ENCODE measurements at places on chromosomes 3 and 15.

GRCh38 chr3:50226888-50227389 is 9.1 kb upstream of the GNAI2 start:
- no peak for DNase-seq

DNA sequence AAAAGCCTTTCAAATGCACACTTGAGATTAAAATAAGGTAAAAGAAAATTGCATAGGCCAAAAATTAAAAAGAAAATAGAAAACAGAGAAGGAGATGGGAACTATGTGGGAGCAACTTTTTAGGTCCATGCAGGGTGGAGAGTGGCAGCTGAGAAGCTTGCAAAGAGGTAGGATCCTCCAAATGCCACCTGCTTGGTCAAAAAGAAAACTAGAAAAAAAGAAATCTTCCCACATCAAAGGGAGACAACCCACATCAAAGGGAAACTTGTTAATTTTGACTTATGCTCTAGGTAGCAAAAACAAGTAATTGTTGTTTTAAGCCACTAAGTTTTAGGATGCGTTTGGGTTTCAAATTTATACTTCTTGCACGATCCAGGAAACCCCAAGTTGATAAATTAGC is 342.9 kb downstream of the IL20RB start:
- no peak for DNase-seq

- DNase-seq = no peak
These were observed 750 bp downstream of the PODXL2 start for GRCh38 chr3:127629467-127630403.

DNA sequence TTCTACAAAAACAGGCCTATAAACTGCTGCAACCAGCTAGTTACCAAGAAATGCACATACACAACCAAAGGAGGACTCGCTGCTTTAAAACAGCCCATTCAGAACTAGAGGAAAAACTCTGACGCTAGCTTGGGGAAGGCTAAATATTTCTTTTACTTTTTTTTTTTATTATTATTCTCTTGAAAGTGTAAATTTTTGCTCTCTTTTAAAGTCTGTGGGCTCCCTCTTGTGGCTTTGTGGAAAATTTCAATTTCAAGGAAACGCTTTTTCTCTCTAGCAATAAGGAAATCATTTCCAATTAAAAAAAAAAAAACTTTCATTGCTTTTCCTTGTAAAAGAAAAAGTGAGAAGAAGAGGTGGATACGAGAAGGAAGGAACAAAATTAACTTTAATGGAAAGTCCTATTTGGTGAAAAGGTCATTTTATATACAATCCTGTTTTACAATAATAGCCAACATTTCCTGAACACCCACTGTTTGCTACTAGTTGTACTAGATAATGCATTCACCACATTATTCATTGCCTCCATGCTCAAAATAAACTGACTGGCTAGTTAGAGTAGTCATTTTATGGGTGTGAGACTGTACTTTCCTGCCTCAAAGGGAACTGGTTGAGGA is 51.2 kb upstream of the SAMMSON start:
- peak; percentile 30 for DNase-seq

- DNase-seq = no peak
These were observed 8.9 kb upstream of the PCOLCE2 start for GRCh38 chr3:142897807-142898206.

GRCh38 chr15:87623832-87624231 is 632.7 kb downstream of the NTRK3 start:
- no peak for DNase-seq

DNA sequence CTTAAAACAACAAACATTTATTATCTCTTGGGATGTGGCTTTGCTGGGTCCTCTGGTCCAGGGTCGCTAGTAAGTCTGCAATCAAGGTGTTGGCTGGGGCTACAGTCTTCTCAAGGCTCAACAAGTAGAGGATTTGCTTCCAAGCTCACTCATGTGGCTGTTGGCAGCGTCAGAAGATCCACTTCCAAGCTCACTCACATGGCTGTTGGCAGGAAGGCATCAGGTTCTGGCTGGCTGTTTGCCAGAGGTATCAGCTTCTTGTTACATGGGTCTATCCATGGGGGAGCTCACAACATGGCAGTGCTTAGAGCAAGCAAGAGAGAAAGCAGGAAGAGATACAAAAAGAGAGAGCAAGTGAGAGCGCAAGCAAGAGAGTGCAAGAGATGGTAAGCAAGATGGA is 15.0 kb upstream of the BNC1 start:
- no peak for DNase-seq

DNA sequence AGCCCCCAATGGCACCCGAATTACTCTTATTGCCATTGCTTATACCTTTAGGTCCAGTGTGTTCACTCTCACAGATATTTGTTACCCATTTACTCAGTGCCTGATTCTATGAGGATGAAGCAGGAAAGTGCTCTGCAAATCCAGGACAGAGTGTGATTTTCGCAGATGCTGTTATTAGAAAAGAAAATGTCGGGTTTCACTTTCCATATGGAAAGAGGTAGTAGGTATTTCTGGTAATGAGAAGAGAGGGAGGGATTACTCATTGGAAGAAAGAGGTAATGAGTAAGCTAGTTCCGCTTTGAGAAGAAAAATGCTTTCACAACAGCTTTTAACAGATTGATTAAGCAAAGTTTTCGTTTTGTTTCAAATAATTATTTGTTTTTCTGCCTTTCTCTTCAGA is 336.3 kb upstream of the CFAP20DC start:
- DNase-seq = no peak

- DNase-seq = no peak
These were observed 547.6 kb downstream of the NR2F2 start for GRCh38 chr15:96878129-96878528.

GRCh38 chr15:69576035-69576526 is 123.5 kb downstream of the RPLP1 start:
- no peak for DNase-seq

DNA sequence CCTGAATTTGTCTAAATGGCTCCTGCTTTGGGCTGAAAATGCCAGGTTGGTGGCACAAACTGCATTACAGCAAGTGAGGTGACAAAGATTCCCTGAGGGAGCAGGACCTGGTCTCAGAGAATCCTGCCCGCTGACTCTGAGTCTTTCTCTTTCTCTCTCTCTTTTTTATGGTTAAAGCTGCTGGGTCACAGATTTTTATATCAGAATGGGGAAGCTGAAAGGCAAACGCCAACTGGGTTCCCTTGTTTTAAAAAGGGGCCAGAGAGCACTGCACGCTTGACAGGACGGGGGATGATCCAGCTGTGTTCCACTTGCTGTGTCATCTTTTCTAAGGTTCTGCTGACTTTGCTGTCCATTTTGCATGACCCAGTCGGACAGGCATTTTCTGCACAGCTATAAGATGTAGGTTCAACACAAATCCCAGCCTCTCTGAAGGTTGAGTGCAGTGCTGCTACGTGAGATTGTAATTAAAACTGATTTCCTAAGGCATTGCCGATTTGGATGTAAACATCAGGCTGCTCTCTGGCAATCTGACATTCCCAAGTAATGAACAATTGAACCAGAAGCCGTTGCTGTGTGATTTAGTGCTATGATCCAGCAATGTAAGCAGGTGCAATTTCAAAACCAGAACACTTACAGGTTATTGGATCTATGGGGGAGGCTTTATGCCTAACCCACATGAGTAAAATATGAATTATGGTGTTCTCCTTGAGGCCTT is 25.8 kb downstream of the ARHGEF3 start:
- no peak for DNase-seq

DNA sequence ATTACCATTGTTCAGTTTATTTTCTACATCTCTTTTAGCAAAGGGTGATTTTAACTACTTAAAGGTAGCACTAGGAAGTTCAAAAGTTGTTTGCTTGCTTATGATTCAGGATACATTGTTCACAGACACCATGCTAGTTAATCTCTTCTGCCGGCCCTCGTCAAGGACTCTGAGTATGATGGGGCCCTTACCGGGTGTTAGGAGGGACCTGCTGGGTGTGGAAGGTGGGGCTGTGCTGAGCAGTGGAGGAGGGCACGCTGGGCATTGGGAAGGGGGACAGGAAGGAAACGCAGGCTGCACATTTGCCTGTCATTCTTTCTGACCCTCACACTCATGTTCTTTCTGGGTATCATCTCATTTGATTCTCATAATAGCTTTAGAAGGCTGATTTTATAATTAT is 65.1 kb upstream of the MYZAP start:
- DNase-seq = no peak

GRCh38 chr3:41600616-41601015 is 361.3 kb downstream of the ULK4 start:
- DNase-seq = no peak

- DNase-seq = no peak
These were observed 149.7 kb upstream of the FRMD4B start for GRCh38 chr3:69535613-69536012.

DNA sequence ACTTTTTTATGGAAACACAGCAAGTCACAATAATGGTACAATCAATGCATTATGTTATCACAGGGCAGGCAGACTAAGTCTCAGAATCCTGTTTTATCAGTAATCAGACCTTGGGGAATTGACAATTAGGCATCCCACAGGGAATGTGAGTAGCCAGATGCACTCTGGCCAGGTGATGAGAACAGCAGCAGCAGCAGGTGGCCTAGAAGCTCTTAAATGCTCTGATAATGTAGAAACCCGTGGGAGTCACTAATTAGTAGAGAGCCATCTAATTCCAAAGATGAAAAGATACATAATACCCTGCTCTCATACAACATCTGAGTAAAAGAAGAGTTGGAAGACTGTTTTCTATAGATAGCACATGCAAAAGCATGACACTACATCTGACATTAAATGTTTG is 12.6 kb downstream of the CEP152 start:
- no peak for DNase-seq

- no peak for DNase-seq
These were observed 674 bp upstream of the MECOM start for GRCh38 chr3:169663951-169664820.

GRCh38 chr3:73774645-73775044 is 149.9 kb upstream of the PDZRN3 start:
- no peak for DNase-seq

- no peak for DNase-seq
These were observed 548.9 kb downstream of the NTRK3 start for GRCh38 chr15:87707566-87708130.

GRCh38 chr15:68337826-68338225 is 60.3 kb downstream of the FEM1B start:
- DNase-seq = no peak

GRCh38 chr3:46423588-46423987 is 16.5 kb downstream of the CCRL2 start:
- no peak for DNase-seq

DNA sequence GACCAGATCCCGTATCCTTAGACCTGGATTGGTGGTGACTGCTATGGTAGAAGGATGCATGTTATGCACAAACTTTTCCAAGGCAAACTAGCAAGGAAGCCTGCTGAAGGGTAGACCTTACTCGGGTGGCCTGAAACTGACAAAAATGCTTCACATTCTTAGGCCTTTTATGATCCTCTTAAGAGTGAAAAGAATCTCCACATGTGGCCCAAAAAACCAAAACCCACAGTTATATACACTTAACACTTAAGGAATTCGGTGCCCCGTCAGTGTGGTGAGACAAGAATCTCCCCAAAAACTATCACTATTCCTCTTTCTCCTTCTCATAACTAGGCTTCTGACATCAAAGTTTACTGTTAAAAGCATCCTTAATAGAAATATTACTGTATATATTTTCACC is 130.1 kb upstream of the SOX2 start:
- DNase-seq = no peak

GRCh38 chr3:131217296-131217741 is 164.3 kb upstream of the NUDT16 start:
- peak; percentile 47 for DNase-seq

DNA sequence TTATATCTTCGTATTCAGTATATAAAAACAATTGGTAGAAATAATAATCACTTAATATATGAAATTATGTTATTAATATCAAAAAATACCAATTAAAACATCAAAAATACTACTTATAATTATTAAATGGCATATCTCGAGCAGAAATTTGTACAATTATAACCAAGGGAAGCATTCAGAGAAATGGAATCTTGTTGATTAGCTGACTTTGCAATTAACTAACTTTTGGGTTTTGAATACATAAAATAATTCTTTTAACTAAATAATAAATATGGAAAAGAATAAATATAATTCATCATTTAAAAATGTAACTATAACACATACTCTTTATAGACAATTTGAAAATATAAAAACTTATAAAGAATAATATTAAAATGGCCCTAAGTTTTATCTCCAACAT is 160.2 kb upstream of the LRRN1 start:
- DNase-seq = no peak

GRCh38 chr15:80105193-80105592 is 45.7 kb downstream of the ZFAND6 start:
- no peak for DNase-seq

GRCh38 chr15:75036212-75036616 is 12.8 kb downstream of the PPCDC start:
- DNase-seq = no peak

DNA sequence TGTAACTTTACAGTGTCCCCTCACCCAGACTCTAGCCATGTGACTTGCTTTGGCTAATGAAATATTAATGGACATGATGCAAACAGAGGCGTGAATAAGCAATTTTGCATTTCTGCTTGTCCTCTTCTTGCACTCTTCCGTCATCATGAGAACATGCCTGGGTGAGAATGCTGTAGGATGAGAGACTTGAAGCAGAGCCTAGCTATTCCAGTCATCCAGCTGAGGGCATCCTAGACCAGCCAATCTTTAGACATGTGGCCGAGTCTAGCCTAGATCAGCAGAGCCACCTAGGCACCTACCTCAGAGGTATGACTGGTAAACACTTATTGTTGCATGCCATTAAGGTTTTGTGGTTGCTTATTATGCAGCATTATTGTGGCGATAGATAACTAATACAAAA is 450.5 kb upstream of the AZI2 start:
- DNase-seq = no peak

GRCh38 chr3:81302045-81302444 is 459.4 kb downstream of the GBE1 start:
- DNase-seq = peak; percentile 56

- DNase-seq = no peak
These were observed 179.3 kb upstream of the ANKRD28 start for GRCh38 chr3:15977090-15977489.

- DNase-seq = no peak
These were observed 45.7 kb downstream of the MORC1 start for GRCh38 chr3:109072194-109072593.

- no peak for DNase-seq
These were observed 84.6 kb upstream of the COL6A5 start for GRCh38 chr3:130260918-130261317.

DNA sequence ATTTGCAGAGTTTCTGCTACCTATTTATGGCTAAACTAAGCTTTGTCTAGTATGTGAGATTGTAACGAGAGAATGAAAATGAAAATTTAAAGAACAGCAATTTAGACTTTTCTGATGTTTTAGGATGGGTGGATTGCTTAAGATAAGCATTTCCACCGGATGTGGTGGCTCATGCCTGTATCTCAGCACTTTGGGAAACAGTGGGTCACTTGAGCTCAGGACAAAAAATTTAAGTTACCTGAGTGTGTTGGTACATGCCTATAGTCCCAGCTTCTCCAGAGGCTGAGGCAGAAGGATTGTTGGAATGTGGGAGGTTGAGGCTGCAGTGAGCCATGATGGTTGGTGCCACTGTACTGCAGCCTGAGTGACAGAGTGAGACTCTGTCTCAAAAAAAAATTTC is 3.3 kb downstream of the PPP4R2 start:
- DNase-seq = no peak

DNA sequence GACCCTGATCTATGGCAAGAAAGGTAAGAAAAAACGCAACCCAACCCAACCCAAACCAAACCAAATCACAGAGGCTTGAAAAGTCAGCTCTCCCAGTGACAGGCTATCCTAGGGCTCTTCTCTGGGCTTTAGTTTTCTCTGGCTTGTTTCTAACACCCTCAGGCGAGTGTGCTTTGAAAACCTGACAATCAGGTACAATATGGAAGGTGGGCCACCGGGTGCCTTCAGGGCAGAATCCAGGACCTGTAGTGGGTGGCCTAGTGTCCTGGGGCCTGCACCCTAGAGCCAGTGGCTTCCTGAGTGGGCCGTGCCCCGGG is 46.8 kb downstream of the BHLHE40 start:
- DNase-seq = no peak
